CD4-positive, alpha-beta memory T cell (primary cell): ENCODE measurements at places on chromosomes 2 and 18. TPM values are rescaled to one million over a fixed set of nuclear protein-coding genes. Genes with fewer than 3 reads are reported as not detected.

The FAM124B gene
- 1.2 TPM for polyA plus RNA-seq

The CXCR2 gene
- polyA plus RNA-seq: not detected

The PSMA8 gene
- 1.7 TPM for polyA plus RNA-seq

- no peak for DNase-seq
- no peak overlapping the region for H3K27ac ChIP-seq
- H3K4me3 ChIP-seq: no peak overlapping the region
- no peaks in the 10 kb centered on the region for H3K36me3 ChIP-seq
Measured at GRCh38 chr2:189999661-190000060, 62.9 kb downstream of the MSTN start.

DNA sequence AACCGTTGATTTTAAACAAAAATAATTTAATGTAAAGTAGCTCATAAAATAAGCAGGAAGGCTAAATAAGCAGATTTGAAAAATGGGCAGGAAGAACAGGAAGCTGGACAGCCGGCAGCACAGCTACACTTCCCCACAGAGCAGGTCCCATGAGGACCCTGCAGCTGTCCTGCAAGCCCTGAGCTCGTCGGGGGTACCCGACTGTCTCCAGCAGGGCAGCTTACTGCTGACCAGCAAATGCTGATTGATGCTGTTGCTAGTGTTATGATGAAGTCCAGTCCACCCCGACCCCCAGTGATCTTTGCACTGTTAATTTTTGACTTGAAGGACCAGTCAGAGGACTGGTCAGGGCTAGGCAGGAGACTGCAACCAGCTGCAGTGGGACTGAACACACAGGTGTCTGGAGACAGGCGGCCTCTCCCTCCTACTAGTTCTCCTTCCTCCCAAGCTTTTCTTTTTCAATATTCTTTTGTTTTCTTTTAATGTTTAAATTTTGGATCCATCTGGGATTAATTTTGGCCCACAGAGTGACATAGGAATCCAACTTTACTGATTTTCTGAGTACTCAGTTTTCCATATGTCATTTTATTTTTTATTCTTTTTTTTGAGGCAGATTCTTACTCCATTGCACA is 27.7 kb downstream of the POLE4 start:
- no peaks in the 10 kb centered on the region for H3K36me3 ChIP-seq
- no peak overlapping the region for H3K4me3 ChIP-seq
- no peaks in the 10 kb centered on the region for H3K27me3 ChIP-seq
- DNase-seq: no peak
- H3K27ac ChIP-seq: no peak overlapping the region

DNA sequence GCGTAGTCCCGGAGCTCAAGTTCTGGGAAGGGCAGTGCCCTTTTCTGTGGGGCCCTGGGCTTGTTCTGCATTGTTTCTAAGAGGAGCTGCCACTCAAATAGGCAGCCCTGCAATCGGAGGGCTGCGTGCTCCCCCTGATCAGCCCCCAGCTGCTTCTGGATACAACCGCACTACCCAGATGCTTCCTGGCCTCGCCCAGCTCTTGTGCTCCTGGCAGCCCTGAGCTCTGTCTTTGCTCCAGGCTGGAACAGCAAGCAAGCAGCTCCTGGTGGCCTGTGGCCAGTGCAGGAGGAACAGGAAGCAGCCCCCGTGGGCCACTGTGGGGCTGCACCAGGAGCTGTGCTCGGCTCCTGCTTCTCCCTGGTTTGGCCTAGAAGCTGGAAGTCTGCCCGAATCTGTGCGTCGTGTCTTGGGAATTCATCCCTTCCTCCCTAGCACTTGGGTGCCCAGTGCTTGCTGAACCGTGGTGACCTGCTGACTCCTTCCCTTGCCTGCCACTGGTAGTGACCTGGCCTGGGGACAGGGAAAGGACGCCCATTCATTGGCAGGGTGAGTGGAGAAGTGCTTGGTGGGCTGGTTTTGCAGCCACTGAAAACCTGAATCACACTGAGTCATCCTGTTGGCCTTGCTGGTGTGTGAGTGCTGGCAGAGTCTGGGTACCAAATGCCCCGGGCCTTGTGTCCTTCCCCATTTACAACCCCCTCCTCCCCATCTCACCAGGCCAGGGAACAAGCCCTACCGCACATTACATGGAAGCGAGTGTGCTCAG is 27.3 kb upstream of the NTSR2 start:
- H3K36me3 ChIP-seq: no peaks in the 10 kb centered on the region
- no peaks in the 10 kb centered on the region for H3K4me1 ChIP-seq
- no peaks in the 10 kb centered on the region for H3K27me3 ChIP-seq
- no peak overlapping the region for H3K4me3 ChIP-seq
- no peak for DNase-seq
- no peak overlapping the region for H3K27ac ChIP-seq
